Activated T-helper 1 cell treated with anti-CD3 and anti-CD28 coated beads, Interleukin-2, amount 50 U/mL, for 16 hours (primary cell): ENCODE measurements at places on chromosomes 7 and 10.

GRCh38 chr10:86253091-86254072, 113.2 kb downstream of the GRID1 start:
- DNase-seq: no peak

DNA sequence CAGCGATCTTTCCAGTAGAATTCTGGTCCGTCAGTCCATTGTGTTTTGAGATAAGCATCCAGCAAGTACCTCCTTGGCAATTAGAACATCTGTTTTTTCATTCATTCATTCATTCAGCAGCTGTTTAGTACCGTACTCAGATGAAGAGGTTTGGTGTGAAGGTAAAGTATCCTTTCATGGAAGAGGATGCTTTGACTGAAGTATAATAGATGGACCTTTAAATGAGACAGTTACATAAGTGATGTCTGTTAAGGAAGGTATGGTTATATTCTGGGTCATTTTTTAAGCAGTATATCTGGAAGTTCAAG, 1.2 kb downstream of the MAPK8 start:
- no peak for DNase-seq

DNA sequence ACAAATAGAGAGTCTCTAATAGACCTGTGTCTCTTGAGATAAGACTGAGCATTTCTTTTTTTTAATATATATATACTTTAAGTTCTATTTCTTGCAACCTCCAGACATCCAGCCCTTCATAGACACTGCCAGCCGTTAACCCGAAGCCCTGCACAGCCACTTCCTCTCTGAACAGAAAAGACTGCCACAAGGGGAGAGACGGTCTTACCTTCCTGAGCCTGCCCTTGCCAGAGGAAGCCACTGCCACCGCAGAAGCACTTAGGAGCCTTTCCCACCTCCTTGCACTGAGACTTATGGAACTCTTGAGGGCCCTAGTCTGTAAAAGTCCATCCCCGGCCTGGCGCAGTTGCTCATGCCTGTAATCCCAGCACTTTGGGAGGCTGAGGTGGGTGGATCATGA, 31.8 kb upstream of the PRSS1 start:
- DNase-seq: no peak

DNA sequence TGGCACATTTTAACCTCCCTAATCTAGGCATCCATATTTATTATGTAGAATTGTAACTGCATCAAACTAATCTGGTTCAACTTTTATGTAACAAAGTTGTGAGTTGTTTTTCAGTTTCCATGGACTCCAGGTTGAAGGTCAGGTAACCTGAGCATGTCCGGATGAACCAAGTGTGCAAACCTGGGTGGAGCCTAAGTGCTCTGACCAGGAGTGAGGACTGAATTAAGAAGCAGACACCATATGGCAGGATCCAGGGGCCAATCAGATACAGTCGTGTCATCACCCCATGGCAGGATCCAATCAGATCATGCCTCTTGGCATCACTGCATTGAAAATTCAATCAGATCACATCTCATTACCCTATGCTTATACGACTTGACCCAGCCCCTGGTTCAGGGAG, 41.2 kb upstream of the PHYHIPL start:
- DNase-seq: no peak

DNA sequence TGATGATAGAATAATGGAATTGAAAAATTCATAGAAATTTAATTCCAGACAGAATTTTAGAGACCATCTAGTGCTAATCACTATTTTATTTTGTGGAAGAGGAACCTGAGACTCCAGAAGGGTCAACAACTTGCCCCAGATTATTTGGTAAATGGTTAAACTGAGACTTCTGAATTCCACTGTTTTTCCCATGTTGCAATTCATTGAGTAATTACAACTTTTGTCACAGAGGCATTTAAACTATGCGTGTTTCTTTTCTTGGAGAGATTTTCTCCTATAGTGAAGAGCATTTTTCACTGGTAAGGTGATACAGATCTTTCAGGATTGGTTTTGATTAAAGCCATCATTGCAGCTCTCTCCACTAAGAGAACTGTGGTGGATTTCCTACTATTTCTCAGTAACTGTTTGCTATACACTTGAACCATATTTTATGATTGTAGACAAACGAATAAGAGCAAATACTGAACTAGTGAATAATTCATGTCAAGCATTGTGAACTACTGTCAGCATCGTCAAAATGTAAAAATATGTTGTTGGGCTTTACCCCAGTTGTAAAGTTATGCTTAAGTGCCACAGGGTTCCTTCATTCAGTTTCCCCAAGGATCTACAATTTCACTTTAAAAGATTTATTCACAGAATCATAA, 26.5 kb downstream of the LRGUK start:
- no peak for DNase-seq

GRCh38 chr10:45470098-45471012, 96.3 kb downstream of the ALOX5 start:
- DNase-seq: peak; percentile 25

GRCh38 chr10:11002485-11002884, 15.2 kb upstream of the CELF2 start:
- no peak for DNase-seq

- no peak for DNase-seq
These were observed 393.3 kb downstream of the KCNMA1 start for GRCh38 chr10:77244286-77244685.

DNA sequence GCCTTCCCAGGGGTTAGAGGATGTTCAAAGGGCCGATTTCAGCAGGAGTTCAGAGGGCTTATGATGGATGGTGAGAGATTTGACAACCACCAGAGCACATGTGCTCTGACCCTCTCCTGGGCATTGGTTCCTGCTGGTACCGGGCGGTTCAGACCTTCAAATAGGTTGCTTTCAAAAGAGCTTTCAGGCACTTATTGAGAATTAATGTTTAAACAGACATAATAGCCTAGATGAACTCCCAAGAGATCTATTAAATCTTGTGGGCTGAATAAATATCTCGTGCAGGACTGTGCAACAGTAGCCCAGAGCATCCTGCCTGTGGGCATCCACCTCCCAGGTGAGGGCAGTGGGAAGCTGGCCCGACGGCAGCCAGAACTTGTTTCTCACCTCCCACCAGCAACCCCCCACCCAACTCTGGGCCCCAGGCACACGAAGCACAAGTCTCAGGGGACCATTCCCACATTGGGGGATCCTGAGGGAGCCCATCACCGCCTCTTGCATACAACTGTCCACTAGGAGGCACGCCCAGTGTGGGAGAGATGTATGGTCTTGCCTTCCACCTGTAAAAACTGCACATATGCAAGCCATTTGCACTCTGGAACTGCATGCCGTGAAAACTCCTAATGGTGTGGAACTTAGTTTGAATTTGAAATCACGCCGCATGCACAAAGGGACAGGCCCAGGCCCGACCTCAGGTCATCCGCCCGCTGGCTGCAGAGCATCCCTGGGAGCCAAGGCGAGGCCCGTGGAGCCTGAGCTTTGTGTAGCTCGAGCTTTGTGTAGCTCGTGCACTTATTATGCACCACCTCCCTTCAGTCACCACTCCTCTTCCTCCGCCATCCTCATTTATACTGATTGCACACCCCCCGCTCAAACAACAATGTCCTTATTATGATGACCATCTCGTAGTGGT, 147.8 kb downstream of the ADCY1 start:
- no peak for DNase-seq

- no peak for DNase-seq
These were observed 122.1 kb upstream of the SFMBT2 start for GRCh38 chr10:7532723-7533498.

GRCh38 chr7:45236666-45237065, 79.1 kb downstream of the RAMP3 start:
- no peak for DNase-seq

DNA sequence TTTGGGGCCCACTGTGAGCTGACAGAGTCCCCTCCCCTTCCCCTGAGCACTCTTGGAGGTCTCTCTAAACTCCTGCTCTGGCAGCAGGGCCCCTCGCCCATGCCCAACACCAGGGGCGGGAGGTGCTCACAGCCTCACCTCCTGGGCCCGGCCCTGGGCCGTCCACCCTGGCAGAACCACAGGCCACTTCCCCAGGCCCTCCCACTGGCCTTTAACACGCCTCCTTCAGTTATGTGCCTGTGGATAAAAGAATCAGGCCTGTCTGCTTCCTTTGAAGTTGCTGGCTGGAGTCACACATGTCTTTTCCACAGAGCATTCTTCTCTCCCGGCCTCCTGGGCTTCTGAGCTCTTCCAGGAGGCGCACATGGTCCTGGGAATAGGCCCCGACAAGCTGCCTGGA, 10.2 kb downstream of the MYL10 start:
- no peak for DNase-seq

- DNase-seq: no peak
These were observed 31.7 kb downstream of the ASAH2 start for GRCh38 chr10:50219646-50220045.

GRCh38 chr10:30701451-30702173, 72.1 kb upstream of the LYZL2 start:
- DNase-seq: peak; percentile 61

- no peak for DNase-seq
These were observed 31.1 kb downstream of the CSTF2T start for GRCh38 chr10:51668336-51668689.

GRCh38 chr10:77756319-77757232, 119.0 kb upstream of the KCNMA1 start:
- no peak for DNase-seq

GRCh38 chr7:11846361-11846955, 14.5 kb upstream of the THSD7A start:
- no peak for DNase-seq

GRCh38 chr7:152871005-152871677, 111.6 kb downstream of the ACTR3B start:
- no peak for DNase-seq

GRCh38 chr7:33698041-33698440, 207.3 kb upstream of the BMPER start:
- DNase-seq: no peak

GRCh38 chr7:109763611-109764010, 1193.9 kb downstream of the DNAJB9 start:
- DNase-seq: no peak

DNA sequence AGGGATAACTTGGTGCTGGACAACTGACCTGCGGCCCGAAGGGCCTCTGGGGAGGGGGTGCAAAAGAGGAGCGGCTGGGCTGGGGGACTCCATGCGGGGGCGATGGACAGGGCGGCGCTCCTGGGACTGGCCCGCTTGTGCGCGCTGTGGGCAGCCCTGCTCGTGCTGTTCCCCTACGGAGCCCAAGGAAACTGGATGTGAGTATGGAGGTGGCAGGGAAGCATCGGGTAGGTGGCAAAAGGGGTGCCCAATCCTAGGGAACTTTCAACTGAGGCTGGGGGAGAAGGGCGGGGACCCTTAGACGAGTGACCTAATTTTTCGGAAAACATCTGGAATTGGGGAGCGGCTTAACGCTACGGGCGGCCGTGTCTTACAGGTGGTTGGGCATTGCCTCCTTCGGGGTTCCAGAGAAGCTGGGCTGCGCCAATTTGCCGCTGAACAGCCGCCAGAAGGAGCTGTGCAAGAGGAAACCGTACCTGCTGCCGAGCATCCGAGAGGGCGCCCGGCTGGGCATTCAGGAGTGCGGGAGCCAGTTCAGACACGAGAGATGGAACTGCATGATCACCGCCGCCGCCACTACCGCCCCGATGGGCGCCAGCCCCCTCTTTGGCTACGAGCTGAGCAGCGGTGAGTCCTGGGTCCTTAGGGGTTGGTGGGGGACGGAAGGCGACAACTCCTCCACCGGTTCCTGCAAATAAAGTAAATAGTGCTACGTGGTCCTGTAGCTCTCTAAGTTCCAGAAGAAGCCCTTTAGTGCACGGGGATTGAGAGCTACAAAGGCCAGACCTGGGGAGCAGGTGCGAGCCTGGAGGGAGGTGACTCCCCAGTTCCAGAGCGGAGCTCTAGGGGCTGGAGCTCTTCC, 622 bp downstream of the WNT16 start:
- DNase-seq: no peak

DNA sequence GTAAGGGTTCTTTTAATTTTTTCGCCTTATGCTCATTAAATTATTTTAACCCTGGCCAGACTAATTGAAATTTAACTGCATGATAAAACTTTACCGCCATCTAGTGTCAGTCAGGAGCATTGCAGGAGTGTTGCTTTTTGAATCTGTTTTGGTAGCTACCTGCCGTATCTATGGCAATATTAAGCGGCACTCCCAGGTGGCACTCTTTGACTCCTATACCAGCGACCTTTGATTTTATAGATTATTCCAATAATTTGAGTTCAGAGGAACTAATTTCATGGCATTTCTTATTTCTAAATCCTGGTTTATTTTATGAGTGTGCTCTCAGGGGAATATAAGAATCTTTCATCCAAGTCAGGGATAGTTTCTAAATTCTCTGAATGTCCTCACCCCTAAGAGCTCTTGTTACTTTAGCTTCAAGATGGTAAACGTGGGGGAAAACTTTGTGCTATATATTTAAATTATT, 198.9 kb downstream of the REEP3 start:
- peak; percentile 10 for DNase-seq

- no peak for DNase-seq
These were observed 106.8 kb downstream of the APBB1IP start for GRCh38 chr10:26544932-26545331.

GRCh38 chr10:62763155-62763554, 41.4 kb upstream of the ADO start:
- DNase-seq: no peak

DNA sequence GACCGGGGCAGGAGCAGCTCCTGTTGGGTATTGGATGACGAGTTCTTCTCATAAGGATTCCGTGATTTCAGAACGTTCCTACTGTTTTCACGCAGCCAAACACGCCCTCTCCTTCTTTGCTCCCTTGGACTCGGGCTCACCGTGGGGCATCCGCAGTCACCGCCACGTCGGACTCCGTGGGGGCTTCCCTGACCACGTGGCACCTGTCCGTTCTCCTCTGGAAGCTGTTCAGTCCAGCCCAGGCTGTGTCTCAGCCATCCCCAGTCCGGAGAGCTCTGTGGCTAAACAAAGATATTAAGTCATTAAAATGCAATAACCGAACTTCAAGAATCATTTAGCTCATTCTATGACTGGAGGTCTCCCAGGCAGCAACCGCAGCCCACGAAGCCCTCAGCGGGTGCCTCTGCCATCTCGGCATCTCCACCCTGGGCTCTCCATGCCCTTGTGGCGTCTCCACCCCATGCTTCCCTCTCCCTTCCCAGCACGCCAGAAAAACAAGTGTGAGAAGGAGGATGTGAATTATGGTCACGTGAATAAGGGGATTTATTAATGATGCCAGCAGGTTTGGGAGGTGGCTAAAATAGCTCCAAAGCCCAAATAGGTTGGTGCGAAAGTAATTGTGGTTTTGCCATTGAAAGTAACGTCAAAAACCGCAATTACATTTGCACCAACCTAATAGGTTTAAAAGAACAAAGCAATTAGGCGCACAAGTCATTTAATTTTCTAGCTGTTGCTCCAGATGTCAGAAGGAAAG, 224.6 kb upstream of the PPP2R2D start:
- DNase-seq: no peak

- DNase-seq: no peak
These were observed 630.1 kb downstream of the CALN1 start for GRCh38 chr7:71782051-71782450.

- no peak for DNase-seq
These were observed 18.0 kb downstream of the GRID1 start for GRCh38 chr10:86348321-86349210.

DNA sequence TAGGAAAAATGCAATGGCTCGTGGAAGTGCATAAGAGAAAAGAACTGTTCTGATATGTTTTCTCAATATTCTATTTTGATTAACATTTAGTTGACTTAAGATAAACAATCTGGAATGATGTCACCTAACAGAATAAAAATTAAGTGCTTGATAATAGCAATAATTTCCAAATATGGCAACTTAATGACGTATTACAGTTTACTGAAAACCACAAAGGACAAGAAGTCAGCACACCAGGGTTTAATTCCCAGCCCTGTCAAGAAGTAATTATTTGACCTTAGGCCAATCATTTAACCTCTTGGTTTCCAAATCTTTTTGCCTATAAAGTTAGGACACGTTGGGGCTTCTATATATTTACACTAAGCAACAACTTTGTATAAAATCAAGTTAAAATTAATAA, 95.7 kb downstream of the CABCOCO1 start:
- DNase-seq: no peak
